Fibroblast of skin of left biceps (primary cell): ENCODE measurements at places on chromosomes 1 and 21.
A peak's percentile ranks its signal among the peaks of the same experiment; 100 is the strongest.

- no peak for DNase-seq
Observed at GRCh38 chr1:68015369-68015768, 35.1 kb downstream of the DIRAS3 start.

GRCh38 chr21:27825035-27825434 is 858.1 kb upstream of the ADAMTS5 start:
- DNase-seq, result no peak

GRCh38 chr1:149846042-149846441 is 53.3 kb upstream of the BOLA1 start:
- no peak for DNase-seq

DNA sequence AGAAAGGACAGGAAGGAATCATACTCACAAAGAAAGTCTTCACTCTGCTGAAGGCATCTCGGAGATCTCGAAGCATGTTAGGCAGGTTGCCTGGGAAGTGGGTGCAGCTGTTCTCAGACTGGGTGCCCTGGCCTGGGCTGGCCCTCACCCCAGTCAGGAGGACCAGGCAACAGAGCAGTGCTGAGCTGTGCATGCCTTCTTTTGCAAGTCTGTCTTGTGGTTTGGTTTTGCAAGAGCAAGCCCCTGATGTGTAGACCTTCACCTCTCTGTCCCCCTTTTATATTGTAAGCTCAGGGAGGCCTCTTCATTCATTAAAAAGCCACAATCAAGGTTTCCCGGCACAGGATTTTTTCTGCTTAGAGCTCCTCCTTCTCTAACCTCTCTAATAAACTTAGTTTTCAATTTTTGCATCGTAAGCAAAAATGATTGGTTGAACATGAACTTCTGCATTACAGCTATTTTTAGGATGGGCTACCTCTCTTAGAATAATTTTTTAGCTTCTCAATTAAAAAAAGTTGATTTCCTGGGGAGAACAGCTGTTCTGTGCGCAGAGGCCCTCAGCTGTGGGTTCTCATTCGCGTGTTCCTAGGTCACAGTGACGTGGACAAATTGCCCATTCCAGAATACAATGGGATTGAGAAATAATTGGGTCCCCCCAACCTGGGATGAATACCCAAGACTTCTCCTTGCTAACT is at the start of gene IL10:
IL10 (minus strand) TSS at position 252 of the 695 bp plus-strand sequence; CDS start at position 193, 59 bp downstream.
- no peak for DNase-seq

GRCh38 chr1:37872692-37873091 is 13.3 kb upstream of the MTF1 start:
- no peak for DNase-seq

- DNase-seq, result no peak
Observed at GRCh38 chr1:23537296-23537973, 6.4 kb upstream of the E2F2 start.

GRCh38 chr1:107976836-107977235 is 11.9 kb upstream of the VAV3 start:
- peak; percentile 5 for DNase-seq

- DNase-seq, result no peak
Observed at GRCh38 chr1:197333041-197333440, 65.0 kb downstream of the CRB1 start.

- peak; percentile 83 for DNase-seq
Observed at GRCh38 chr1:109370712-109371340, 26.9 kb downstream of the SORT1 start.

- DNase-seq, result no peak
Observed at GRCh38 chr1:44707959-44708831, 22.8 kb downstream of the RNU5D-1 start.

DNA sequence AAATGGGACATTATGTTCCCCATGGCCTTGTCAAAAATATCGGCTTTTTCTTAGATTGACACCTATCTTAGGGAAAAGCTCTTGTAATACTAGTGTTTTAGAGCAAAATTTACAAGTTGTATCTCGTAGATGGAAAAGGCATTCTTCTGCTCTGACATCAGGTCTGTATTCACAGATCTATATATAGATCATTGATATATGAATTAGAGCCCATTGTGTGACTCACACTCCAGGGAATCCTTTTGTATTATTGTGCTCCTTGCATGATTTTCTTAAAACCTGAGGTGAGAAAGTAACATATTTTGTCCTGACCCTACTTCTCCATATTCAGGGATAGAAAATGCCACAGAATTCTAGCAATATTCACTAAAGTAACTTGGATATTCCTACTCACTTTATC is 1160.8 kb upstream of the B3GALT2 start:
- DNase-seq, result no peak

DNA sequence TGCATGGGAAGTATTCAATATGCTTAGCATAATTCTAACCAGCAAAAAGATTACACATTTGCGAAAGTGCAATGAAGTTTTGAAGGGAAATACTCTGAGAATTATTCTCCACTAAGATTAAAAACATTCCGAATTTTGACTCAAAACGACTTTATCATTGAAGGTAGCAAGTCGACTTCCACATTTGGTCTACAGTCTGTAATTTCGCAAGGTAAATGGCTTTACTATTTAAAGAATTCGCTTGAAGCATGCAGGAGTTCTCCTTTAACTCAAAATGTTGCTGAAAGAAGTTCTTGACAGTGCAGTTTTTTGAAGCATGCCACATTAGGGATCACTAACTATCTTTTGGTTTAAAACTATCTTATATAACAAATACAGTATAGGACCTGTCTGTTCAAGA is 161.0 kb upstream of the HP1BP3 start:
- DNase-seq, result no peak

- no peak for DNase-seq
Observed at GRCh38 chr1:8669606-8670335, 147.7 kb downstream of the RERE start.

DNA sequence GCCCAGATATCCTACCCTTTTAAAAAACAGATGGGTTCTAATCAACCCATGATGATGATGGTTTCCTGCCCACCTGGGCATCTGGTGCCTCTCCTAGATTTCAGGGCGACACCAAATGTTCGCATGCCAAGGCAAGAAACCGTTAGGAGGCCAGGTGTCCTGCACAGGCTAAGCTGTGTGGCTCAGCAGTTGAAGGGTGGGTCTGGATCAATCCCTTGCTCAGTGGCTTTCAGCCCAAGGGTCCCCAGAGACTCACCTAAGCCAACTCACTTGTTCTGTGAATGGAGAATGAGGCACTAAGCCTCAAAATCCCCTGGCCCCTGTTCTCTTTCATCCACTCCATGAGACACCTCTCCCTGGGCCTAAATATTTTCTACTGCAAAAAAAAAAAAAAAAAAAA is 169.1 kb upstream of the EDN2 start:
- no peak for DNase-seq

DNA sequence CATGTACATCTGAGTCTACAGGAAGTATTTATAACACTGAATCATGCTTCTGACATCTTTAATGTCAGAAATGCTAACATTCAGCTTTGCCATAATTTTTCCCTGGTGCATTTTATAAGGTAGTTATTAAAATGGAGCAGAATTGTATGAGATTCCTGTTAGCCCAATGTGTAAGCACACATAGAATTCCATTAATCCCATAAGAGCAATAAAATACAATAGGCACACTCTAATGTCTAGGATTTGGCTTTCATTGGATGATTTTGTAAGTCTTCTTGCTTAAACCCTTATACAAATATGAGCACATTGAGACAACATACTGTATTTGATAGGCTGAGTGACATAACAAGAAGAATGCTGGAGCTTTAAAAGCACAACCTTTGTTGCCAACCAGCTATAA is 256.4 kb downstream of the HMCN1 start:
- no peak for DNase-seq

DNA sequence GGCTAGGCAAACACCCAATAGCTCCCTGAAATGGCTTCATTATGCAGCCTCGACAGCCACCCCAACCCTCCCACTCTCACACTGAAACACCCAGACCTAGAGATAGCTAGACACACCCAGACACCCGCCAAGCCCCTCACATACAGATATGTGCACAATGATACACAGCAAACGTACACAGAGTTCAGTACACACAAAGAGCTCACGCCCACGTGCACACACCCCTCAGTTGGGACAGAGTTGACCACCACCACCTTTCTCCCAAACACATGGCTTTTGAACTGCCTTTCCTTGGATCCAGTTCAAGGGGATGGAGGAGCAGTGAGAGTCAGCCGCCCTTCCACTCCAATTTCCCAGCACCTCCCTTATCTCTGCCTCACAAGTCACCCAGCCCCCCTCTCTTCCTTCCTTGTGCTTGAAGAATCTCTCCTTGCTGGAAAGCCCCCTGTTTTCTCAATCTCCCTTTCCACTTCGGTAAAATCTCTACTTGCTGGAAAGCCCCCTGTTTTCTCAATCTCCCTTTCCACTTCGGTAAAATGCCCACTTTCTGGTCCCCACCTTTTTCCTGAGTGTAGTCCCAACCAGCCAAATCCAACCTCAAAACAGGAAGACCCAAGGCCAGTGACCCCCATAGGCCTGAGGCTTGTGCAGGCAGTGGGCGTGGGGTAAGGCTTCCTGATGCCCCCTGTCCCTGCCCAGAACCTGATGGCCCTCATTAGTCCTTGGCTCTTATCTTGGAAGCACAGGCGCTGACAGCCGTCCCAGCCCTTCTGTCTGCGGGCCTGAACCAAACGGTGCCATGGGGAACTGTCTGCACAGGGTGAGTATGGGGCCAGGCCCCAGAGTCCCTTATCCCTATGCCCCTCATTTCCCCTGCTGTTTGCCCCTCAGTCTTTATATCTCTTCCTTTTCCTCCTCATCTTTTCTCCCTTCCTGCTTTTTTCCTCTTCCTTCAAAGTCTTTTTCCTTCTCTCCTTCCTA is at the start of gene ACKR1:
ACKR1 (plus strand) TSS at position 715 of the 981 bp plus-strand sequence; CDS start at position 800, 85 bp downstream.
- DNase-seq, result no peak

- DNase-seq, result no peak
Observed at GRCh38 chr1:115877511-115877910, 36.6 kb upstream of the NHLH2 start.

DNA sequence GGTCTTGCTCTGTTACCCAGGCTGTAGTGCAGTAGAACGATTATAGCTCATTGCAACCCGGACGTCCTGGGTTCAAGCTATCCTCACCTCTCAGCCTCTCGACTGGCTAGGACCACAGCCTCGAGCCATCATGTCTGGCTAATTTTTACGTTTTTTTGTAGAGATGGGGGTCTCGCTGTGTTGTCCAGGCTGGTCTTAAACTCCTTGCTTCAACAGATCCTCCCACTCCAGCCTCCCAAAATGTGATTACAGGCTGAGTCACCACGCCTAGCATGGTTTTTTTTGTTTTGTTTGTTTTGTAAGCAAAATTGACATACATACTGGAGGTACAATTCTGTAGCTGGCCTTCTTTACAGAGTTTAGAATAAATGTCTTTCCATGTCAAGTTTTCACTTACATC is 994 bp upstream of the LAMTOR5 start:
- no peak for DNase-seq

DNA sequence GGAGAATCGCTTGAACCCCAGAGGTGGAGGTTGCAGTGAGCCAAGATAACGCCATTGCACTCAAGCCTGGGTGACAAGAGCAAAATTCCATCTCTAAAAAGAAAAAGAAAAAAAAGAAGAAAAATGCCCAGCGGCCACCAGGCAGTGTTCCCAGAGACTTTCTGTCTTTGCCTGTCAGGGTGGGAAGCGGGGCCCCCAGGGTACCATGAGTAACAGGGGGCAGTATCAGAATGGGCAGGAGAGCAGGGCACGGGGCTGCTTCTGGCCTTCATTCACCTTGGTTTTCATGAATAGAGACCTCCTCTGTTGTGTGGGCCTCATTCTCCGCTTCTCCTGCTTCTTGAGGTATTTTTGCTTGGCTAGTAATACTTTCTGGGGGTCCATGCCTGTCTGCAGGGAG is 20.4 kb downstream of the SLC26A9 start:
- DNase-seq, result no peak

DNA sequence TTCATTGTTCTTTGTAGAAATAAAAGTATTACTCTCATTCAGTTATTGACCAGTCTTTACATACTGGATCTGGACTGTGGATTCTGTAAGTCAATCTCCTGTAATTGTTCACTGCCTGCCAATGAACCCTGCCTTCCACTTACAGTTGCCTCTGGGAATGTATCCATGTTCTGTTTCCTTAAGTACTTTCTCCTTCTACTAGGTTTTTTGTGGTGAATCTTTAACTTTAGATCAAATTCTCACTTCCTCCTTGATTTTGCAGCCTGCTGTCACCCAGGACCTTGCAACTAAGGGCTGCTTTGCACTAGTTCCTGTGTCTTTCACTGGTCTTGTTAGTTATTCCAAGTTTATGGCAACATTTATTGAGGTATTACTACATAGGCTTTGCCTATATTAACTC is 28.2 kb upstream of the ANKRD13C start:
- no peak for DNase-seq

DNA sequence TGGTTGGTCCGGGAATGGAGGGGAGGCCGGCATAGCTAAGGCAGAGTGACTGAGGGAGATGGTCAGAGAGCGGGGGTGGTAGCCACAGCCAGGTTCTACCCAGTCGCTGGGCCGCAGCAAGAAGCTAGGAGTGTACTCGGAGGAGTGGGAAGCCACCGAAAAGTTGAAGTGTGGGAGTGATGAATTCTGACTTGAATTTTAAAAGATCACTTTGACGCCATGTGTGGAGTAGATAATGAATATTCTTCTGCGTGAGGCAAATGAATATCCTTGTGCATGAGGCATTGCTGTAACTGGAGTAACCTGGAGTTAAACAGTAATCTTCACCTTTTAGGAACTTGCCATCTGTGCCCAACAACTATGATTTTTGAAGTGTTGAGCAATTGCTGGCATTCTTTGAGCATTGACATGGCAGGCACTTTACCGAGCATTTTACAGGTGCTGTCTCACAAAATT is 6.9 kb downstream of the CTPS1 start:
- no peak for DNase-seq

DNA sequence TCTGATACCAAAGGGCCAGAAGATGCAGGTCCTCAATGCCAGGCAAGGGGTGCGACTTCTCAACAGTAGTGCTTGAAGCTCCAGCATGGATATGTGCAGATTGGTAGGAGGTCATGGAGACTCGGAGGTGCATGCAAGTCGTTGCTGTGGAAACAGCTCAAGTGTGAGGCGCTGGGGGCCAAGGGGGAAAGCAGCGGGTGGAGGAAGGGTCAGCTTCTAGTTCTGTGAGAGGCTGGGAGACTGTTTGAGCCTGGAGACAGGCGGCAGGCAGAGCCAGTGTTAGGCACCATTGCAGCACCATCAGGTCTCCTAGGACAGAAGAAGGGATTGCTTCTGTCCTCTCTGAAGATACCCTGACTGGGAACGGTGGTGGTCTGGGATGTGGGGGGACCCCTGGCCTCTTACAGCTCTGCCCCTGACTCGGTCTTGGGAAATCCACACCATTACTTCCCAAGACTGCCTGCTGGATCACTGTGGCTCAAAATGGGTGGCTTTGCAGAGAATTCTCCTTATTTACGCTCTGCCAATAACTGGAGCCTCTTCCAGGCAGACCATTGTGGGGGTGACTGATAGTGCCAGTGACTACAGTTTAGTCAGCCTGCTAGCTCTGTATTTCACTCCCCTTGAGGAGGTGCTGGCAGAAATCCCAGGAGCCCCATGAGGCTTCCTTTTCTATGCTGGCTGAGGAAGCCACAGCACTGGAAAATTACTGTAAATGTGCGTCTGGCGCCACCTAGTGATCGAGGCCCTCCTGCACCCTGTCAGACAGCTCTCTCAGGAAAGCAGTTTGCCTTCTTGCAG is 46.3 kb upstream of the VANGL1 start:
- DNase-seq, result peak; percentile 95
